CD4-positive, alpha-beta T cell treated with Interleukin-6 at 100 ng/mL for 8 hours (primary cell): ENCODE measurements at places on chromosomes 4 and X.

DNA sequence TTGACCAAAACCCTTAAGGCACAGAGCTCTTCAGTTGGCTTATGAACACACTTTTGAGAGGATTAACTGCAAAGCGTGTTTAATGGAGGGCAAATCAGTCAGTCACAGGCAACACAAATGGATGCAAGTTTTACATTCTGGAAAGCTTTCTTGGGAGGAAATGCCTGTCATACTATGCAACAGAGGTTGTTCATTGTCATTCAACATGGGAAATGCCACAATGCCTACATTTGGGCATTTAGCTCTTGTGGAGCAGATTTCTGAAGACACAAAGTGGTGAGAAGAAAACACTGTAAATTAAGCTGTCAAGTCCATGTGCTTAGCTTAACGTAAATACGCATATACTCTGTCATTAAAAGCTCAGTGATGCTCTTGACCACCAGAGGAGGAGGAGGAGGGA lies 41.1 kb downstream of the CBLL2 start:
- no peak for DNase-seq

DNA sequence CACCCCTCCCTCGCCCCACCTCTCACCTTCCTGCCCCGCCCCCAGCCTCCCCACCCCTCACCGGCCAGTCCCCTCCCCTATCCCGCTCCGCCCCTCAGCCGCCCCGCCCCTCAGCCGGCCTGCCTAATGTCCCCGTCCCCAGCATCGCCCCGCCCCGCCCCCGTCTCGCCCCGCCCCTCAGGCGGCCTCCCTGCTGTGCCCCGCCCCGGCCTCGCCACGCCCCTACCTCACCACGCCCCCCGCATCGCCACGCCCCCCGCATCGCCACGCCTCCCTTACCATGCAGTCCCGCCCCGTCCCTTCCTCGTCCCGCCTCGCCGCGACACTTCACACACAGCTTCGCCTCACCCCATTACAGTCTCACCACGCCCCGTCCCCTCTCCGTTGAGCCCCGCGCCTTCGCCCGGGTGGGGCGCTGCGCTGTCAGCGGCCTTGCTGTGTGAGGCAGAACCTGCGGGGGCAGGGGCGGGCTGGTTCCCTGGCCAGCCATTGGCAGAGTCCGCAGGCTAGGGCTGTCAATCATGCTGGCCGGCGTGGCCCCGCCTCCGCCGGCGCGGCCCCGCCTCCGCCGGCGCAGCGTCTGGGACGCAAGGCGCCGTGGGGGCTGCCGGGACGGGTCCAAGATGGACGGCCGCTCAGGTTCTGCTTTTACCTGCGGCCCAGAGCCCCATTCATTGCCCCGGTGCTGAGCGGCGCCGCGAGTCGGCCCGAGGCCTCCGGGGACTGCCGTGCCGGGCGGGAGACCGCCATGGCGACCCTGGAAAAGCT lies at the start of the genes HTT and HTT-AS:
HTT (plus strand) TSS at position 604 of the 768 bp plus-strand sequence; CDS start at position 749, 145 bp downstream.
HTT-AS (minus strand) TSS at position 461 of the 768 bp plus-strand sequence.
- peak; percentile 98 for DNase-seq

DNA sequence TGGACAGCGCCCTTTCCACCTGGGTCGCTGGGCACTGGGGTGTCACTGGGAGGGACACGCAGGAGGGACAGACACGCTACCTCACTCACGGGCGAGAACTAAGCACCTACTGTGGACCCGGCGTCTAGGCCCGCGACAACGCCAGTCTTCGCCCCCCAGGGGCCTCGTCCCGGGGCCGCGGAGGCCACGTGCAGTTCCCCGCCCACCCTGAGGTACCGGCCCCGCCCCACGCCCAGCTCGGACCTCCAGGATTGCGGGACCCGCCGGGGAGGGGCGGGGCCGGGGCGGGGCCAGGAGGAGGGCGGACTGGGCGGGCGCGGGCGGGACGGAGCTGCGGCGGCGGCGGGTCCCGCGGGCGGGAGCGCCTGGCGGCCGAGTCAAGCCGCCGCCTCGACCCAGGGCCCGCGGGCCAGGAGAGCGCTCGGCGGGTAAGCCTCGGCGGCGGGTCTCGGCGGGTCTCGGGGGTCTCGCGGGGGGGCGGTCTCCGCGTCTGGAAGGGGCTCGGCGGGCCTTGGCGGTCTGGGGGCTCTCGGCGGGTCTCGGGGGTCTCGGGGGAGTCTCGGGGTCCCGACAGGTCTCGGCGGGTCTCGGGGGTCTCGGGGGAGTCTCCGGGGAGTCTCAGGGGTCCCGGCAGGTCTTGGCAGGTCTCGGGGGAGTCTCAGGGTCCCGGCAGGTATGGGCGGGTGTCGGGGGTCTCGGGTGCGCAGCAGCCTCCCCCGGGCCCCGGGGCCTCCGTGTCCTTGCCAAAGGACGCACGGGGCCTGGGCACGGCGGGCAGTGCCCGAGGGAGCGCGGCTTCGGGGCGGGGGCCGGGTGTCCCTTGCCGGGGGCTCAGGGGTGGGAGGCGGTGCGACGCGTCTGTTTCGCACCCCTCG lies at the start of gene SH3BP2:
SH3BP2 (plus strand) TSS at position 375 of the 875 bp plus-strand sequence. CDS start 27,533 bp downstream, outside the sequence.
- DNase-seq, result peak; percentile 62

- no peak for DNase-seq
These were observed 971.6 kb upstream of the INTU start for GRCh38 chr4:126661194-126661593.

- DNase-seq, result no peak
These were observed 31.6 kb upstream of the LSM6 start for GRCh38 chr4:146143888-146144287.

DNA sequence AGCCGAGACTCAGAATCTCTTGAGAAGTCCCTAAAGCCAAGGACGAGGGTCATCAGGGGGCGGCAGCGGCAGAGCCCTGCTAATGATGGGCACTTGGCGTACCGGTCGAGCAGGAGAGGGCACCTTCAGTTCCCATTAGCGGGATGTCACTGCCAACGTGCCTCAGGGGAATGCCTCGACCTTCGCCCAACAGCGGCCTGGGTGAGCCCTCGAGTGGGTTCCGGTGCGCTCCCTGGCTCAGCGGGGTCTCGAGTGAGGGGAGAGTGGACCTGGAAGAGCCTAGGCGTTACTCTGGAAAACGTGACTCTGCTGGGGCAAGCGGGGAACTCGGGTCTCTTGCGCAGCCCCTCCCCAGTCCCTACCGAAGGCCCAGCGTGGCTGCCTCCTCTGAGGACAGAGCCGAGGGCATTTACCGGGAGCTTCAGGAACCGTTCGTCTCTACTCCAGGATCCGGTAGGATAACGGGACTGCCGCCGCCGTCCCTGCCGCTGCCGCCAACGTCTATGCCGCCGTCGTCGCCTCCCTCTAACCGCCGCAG lies 36.9 kb downstream of the PGRMC1 start:
- DNase-seq, result no peak

- DNase-seq, result no peak
These were observed 5.5 kb upstream of the WFS1 start for GRCh38 chr4:6264225-6264540.

DNA sequence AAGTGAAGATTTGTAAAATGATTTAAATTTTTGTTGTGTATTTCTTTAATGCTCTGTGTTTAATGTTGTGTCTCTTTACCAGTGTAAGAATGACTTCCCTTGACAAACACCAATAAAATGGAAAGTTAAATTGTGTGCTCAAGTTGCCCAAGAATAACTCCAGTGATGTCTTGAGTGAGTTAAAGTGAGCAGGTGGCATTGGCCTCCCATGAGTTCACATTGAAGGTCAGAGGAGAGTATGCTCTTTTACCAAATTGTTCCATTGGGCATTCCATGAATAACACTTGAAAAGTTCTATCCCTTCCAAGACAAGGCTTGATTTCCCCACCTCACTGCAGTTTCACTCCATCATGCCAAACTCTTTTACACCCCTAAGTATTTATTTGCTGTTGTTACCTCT lies 4.5 kb downstream of the ANXA5 start:
- DNase-seq, result no peak

GRCh38 chrX:102835504-102836146 lies 101.4 kb upstream of the RAB40AL start:
- DNase-seq, result no peak

- DNase-seq, result peak; percentile 0
These were observed 22.7 kb upstream of the PLCXD1 start for GRCh38 chrX:258291-259040.

GRCh38 chr4:54940996-54941865 lies 184.2 kb downstream of the KDR start:
- peak; percentile 23 for DNase-seq

DNA sequence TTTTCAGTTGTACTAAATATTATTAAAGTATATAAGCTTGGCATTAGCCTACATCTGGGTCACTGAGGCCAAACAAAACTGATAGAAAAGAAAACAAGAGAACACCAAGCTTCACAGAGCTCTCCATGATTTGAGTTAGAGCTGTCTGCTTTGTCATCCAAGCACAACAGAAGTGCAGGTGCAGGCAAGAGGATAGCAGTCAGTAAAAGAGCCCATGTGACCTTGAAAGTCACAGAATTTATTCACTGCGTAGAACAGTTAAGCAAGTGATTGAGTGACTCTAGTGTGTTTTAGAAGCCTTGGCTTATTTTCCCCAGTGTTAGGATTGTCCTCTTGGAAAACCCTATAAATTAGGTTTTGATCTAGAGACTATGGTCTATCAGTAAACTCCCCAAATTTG lies 49.4 kb upstream of the PRDM5 start:
- no peak for DNase-seq

DNA sequence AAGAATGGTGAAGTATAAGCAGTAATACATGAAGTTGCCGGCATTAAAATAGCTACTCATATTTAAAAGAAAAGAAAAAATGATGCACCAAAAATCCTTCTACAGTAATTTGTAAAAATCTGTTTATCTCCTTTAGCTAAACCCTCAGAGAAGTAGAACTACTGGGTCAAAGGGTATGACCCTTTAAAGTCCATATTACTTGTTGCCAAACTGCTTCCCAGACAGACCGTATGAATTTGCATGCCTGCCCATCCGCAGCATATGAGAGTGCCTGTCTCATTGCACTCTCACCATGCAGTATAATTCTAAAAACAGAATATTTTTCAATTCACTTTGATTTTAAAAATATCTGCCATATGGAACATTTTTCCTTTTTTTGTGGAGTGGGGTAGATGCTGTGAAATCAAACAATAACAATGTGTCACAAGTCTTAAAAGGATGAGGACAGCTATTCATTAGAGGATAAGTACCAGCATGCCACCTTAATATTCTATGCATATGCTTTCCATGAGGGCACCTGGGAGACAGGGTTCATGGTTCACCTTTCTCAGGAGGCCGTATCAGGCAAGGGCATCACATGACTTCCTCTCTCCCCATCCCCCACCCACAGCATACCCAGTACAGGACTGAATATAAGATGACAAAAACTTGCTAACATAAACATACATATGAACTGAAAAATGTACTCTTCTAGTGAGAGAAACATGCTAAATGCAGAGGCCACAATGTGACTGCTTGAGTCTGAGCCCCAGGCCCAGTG lies 17.8 kb downstream of the ZDHHC9 start:
- peak; percentile 18 for DNase-seq

GRCh38 chr4:123476089-123476488 lies 79.5 kb downstream of the SPRY1 start:
- no peak for DNase-seq

DNA sequence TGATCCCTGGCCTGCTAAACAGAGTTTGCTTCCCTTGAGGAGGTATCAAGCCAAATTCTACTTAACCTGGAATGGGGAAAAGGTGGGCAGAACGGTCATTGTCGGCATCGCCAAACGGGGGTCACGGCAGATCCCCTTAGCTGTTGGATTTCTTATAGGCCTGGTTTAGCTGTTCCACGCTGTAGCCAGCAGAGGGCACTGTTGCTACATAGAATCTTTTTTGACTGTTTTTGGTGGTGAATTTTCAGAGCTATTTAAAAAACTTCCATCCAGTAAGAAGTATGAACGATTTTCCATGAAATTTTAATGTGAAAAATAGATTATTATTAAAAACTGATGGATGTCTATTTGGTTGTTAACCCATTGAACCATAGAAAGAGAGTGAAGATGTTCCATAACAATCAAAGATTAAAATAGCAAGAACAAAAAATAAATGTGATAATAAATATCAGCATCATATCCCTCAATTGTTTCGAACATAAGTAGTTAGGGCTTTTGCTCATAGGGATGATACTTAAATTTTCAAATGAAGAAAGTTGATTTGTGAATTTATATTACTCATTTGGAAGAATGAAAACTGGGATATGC lies 56.6 kb downstream of the LINC00632 start:
- DNase-seq, result peak; percentile 33

- DNase-seq, result no peak
These were observed 21.2 kb downstream of the KLF3 start for GRCh38 chr4:38684951-38685844.

DNA sequence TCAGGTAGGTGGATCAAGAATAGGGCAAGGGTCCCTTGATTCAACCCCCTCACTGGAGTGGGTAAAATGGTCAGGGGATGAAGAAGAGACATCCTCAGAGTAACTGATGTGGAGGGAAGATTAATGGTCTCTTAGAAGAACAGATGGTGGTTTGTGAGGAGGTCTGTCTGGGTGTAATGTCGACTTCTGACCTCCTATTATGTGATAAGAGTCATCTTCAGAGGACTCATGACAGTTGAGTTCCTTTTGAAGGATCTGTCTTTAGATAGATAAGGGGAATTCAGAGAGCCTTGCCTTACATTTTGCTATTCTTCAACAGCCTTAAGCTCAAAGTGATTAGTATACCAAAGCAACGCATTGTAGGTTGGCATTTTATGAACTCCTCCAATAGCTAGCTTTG lies 27.1 kb upstream of the MAGEA8 start:
- DNase-seq, result no peak

DNA sequence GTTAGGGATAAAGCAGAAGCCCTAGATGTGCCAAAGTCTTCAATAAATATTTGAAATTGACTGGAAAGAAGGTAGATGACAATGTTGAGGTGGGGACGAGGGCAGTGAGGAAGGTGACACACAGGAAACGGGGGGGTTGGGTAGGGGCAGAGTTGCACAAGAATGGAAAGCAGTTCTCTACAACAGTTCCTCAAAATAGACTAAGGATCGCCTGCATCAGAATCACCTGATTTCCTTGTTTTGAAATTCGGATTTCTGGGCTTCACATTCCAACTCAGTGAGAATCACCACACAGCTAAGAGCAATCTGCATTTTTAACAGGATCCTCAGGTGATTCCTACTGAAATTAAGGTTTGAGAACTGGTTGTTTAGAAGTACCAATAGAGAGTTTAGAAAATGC lies 70.6 kb downstream of the ARFIP1 start:
- peak; percentile 5 for DNase-seq

DNA sequence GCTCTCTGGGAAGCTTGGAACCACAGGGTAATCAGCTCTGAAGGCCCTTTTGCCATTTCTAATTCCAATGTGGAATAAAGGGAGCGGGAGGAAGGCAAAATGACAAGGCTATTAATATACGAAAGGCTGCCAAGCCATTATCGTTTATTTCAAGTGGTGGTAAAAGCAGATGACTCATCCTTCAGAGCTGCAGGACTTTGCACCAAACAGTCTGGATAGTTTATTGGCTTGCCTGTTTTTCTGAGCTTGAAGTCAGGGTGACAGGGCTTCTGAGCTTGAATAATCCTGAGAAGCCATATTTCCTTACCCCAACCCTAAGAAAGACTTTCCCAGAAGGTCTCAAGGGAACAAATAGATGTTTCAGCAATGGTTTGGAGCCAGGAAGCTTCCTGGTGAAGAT lies 7.7 kb upstream of the GABRE start:
- DNase-seq, result no peak

DNA sequence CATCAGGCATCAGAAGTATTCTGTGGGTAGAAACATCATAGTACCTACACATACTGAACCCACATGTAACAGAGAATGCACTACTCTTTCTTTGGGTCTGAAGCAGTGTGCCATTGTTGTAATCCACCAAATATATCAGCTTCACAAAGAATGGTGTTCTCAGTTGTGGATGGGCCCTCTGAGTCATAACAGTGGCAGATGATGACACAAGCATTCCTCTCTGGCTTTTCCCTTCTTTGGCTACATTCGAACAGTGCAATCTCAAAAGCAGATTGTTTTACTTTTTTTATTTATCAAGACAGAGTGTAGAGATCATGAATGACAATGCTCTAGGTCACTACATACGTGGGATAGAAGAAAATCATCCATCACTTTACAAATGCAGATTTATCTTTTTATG lies 247.2 kb upstream of the EPHA5 start:
- no peak for DNase-seq
